ENCODE measurements at places on chromosomes 12 and 14. TPM values are rescaled to one million over a fixed set of nuclear protein-coding genes. Genes with fewer than 3 reads are reported as not detected.

GLI1 gene
- total RNA-seq: 0.52 TPM

LIN7A gene
- total RNA-seq: not detected

DNA sequence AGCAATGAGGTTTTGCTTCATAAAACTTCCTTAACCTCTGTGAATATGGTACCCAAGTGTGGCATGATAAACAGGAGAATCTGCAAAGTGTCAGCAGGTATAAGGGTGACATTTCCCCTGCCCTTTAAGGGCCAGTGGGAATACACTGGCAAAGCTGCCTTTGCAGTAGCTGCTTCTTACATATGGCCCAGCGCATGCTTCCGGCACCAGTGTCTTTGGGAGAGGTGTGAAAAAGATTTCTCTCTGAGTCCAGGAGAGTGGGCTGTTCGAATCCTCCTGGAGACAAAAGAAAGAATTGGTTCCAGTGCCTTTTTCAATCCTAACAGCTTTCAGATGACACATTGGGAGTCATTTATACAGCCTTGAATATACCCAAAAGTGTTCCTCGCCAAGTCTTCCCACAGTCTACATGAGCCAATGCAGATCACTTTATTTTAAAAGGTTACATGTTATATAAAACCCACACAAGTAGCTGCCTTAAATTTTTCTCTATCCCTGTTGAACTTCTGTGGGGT lies 437.7 kb downstream of the PRKD1 start:
- H3K27ac ChIP-seq: no peak overlapping the region
- H3K36me3 ChIP-seq: no peaks in the 10 kb centered on the region
- DNase-seq: no peak

GRCh38 chr14:93912782-93913181 lies 14.4 kb upstream of the FAM181A start:
- peaks cover 13% of the 10 kb centered on the region for H3K4me1 ChIP-seq
- H3K36me3 ChIP-seq: peaks cover 2% of the 10 kb centered on the region
- H3K4me3 ChIP-seq: no peak overlapping the region
- DNase-seq: no peak
- H3K27me3 ChIP-seq: peaks cover 1% of the 10 kb centered on the region
- H3K27ac ChIP-seq: no peak overlapping the region

PPP2R3C gene
- total RNA-seq: 37.4 TPM

GRCh38 chr12:126545411-126545810 lies 1480.2 kb downstream of the AACS start:
- DNase-seq: no peak
- no peak overlapping the region for H3K4me3 ChIP-seq

GRCh38 chr14:100083706-100084105 lies 18.5 kb downstream of the EVL start:
- peaks cover 95% of the 10 kb centered on the region for H3K4me1 ChIP-seq
- H3K36me3 ChIP-seq: peaks cover 87% of the 10 kb centered on the region
- no peak for DNase-seq
- no peaks in the 10 kb centered on the region for H3K27me3 ChIP-seq
- H3K4me3 ChIP-seq: peak overlapping the region; percentile 73

DNA sequence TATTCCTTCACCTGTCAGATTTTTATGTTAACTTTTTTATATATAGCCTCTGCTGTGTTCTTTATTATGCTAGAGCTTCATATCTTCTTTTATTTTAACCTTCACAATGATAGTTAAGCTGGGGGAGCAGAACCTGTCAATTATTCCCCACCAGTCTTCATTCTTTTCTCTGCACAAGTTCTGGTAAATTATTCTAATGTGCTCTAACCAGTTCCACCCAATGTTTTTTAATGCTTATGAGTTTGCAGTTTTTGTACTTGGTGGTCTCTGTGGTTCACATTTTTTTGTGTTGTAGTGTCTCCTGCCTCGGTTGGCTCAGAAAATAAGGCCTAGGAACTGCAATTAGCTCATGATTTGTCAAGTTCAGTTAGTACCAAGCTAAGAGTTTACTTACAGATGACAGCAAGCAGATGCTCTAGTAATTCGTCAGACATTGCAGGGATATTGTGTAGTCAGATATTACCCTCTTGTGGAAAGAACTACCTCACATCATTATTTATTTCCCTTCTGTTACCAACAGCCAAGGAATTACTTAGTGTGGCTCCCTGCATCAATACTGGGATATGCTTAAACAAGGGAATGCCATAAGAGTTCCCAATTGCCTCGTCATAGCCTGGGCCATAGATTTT lies 14.5 kb downstream of the DYRK2 start:
- no peak for DNase-seq
- peaks cover 74% of the 10 kb centered on the region for H3K36me3 ChIP-seq
- no peak overlapping the region for H3K27ac ChIP-seq
- peaks cover 39% of the 10 kb centered on the region for H3K4me1 ChIP-seq
- no peaks in the 10 kb centered on the region for H3K27me3 ChIP-seq

DNA sequence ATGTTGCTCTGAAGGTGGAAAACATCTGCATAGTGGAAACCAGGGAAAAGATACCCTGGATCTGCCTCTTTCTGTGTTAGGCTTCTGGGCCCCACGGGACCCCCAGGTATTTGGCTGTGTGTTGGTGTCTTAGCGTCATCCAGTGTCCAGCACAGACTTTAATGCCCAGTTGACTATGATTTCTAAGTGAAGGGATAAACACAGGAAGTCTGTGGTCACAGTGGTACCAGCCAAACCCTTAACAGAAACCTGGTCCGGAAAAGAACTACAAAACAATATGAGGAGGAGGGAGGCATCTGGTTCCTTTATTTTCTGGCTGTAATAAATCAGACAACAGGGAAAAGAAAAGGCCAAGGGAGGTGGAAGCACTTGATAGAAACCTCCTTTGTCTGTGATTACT lies 56.4 kb downstream of the CMKLR1 start:
- H3K27me3 ChIP-seq: peaks cover 11% of the 10 kb centered on the region
- no peaks in the 10 kb centered on the region for H3K36me3 ChIP-seq
- no peak overlapping the region for H3K4me3 ChIP-seq
- peaks cover 15% of the 10 kb centered on the region for H3K4me1 ChIP-seq

PRH1 gene
- total RNA-seq: 24.5 TPM

DNA sequence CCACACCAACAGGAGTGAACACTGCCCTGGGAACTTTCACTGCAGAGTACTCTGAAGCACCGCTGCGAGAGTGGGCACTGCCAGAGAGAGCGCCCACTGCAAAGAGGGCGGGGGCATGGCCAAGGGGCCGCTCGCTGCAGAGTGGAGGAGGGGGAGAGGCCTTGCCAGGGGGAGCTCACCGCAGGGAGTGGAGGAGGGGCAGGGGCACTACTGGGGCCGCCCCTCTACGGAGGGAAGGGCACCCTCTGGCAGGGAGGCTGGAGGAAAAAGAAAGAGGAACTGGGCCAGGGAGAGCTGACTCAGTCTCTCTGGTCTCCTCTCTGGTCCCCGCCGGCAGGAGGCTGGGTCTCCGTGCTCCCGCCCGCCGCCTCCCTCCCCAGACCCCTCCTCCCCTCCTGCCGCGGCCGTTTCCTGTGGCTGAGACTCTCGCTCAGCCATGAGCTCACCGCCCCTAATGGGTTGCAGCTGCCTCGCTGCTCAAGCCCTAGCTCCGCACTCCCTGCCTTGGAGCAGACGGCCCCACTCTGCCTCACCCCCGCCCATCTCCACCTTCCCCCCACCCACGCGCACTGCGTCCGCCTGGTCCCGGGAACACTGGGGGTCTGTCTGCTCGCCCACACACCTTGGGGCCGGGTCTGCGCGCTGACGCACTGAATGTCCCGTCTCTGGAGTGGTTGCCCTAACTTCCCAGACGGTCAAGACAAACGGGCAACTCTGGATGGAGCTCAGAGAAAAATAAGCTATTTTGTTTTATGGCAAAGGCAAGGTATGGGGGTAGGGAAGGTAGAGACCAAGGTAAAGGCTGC lies 1.3 kb downstream of the ARHGEF40 start:
- H3K27me3 ChIP-seq: peaks cover 63% of the 10 kb centered on the region
- no peaks in the 10 kb centered on the region for H3K36me3 ChIP-seq
- peak; percentile 50 for DNase-seq
- peaks cover 34% of the 10 kb centered on the region for H3K4me1 ChIP-seq
- H3K27ac ChIP-seq: no peak overlapping the region
- H3K4me3 ChIP-seq: peak overlapping the region; percentile 61

- H3K36me3 ChIP-seq: peaks cover 4% of the 10 kb centered on the region
- peak; percentile 30 for DNase-seq
- peak overlapping the region; percentile 83 for H3K4me3 ChIP-seq
- H3K27ac ChIP-seq: peak overlapping the region; percentile 87
- H3K4me1 ChIP-seq: peaks cover 29% of the 10 kb centered on the region
Observed at GRCh38 chr14:61280092-61280525, 1.0 kb downstream of the TMEM30B start.

AMDHD1 gene
- total RNA-seq: 0.89 TPM

UNC79 gene
- not detected for total RNA-seq

- no peaks in the 10 kb centered on the region for H3K36me3 ChIP-seq
- H3K4me3 ChIP-seq: no peak overlapping the region
- no peaks in the 10 kb centered on the region for H3K4me1 ChIP-seq
- DNase-seq: no peak
Observed at GRCh38 chr12:125157177-125157576, 91.9 kb downstream of the AACS start.

KLHDC1 gene
- total RNA-seq: 2.5 TPM

- H3K4me1 ChIP-seq: no peaks in the 10 kb centered on the region
- no peak overlapping the region for H3K4me3 ChIP-seq
- DNase-seq: no peak
- H3K27ac ChIP-seq: no peak overlapping the region
- H3K27me3 ChIP-seq: peaks cover 15% of the 10 kb centered on the region
Observed at GRCh38 chr12:55116152-55116551, 10.1 kb upstream of the OR9K2 start.

DNA sequence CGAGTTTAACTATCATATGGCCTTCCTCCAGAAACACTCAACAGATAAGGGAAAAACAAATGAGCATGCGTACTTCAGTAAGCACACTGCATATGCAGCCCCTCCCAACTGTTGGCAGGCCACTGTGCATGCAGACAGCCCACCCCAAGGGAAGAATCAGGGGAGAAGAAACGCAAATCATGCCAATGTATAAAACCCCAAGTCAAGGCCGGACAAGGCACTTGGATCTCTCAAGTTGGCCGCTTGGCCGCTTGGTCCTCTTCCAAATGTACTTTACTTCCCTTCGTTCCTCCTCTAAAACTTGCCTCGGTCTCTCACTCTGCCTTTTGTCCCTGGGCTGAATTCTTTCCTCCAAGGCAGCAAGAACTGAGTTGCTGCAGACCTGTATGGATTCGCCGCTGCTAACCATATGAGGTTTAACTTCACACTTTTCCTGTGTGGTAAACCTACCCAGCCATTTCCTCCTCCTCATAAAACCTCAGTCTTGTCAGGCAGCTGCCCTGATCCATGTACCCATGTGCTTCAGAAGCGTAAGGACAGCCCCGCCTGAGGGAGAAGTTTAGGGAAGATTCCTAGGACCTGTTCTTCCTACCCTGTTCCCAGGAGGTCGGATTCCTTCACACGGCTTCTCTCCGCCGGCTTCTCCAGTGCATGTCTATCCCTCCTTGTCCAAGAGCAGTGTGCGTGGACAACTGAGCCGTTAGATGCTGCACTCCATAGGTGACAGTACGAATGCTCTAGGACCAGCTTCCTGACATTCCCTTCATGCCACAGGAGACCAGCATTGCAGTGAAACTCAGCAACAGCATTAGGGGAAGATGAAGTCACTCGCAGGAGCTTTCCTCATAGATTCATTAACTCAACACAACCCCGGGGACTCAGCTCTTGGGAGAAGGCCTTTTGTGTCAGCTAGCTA lies 188.0 kb downstream of the MON2 start:
- H3K36me3 ChIP-seq: no peaks in the 10 kb centered on the region
- H3K4me3 ChIP-seq: no peak overlapping the region
- no peak overlapping the region for H3K27ac ChIP-seq
- peaks cover 44% of the 10 kb centered on the region for H3K27me3 ChIP-seq

DNA sequence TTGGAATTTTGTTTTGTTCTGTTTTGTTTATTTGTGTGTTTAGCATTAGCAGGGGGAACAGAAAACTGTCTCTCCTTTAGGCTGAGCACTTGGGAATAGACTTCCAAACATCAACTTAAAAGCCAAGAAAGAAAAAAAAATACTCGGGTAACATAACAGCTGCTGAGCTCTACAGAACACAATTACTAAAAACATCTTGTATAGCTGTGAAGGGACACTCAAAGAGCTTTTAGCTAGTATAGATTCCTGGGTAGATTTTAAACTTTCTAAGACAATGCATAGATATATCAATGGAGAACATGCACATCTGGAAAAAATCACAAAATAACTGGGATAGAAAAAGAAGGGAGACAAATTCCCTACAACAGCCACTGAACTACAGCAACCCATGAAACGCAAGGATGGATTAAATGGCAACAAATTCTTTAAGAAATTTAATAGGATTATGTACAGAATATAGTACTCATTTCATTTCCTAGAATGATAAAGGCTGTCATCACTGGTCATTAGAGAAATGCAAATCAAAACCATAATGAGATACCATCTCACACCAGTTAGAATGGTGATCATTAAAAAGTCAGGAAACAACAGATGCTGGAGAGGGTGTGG lies 174.3 kb upstream of the KRR1 start:
- H3K27ac ChIP-seq: no peak overlapping the region
- no peak overlapping the region for H3K4me3 ChIP-seq
- H3K27me3 ChIP-seq: no peaks in the 10 kb centered on the region
- H3K36me3 ChIP-seq: no peaks in the 10 kb centered on the region
- no peak for DNase-seq

MED13L gene
- total RNA-seq: 97.1 TPM

GRCh38 chr14:72608391-72609204 lies 285.3 kb downstream of the DPF3 start:
- peaks cover 3% of the 10 kb centered on the region for H3K4me1 ChIP-seq
- DNase-seq: no peak
- H3K27ac ChIP-seq: no peak overlapping the region
- H3K36me3 ChIP-seq: no peaks in the 10 kb centered on the region
- no peak overlapping the region for H3K4me3 ChIP-seq
- H3K27me3 ChIP-seq: peaks cover 30% of the 10 kb centered on the region

- H3K4me3 ChIP-seq: no peak overlapping the region
- H3K4me1 ChIP-seq: peaks cover 42% of the 10 kb centered on the region
- no peak overlapping the region for H3K27ac ChIP-seq
- no peaks in the 10 kb centered on the region for H3K27me3 ChIP-seq
- H3K36me3 ChIP-seq: peaks cover 5% of the 10 kb centered on the region
- DNase-seq: no peak
Observed at GRCh38 chr12:122111089-122111641, 32.6 kb downstream of the MLXIP start.

DNA sequence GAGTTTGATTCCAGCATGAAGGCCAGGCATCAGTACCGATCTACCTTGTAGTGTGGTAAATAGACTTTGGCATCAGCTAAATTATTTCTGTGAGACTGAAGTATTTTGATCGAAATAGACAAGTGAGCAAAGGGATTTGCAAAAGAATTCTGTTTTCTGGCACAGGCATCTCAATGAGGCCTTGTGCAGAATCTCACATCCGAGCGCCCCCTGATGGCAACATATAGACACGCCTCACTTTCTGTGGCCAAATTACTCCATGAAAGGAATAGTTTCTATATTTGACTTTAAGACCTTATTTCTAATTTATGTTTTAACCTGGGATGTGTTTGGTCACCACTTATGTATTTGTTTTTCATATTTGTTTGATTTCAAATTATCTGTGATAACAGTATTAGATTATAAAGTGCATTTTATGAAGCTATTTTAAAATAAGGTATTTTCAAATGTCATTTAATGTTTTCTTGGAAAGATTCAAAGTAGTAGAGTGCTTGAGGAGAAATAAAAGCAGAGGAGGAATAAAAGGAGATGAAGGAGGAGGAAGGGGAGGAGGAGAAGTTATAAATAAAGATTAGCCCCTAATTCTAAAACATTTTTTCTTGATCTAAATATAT lies 731.9 kb downstream of the NRXN3 start:
- DNase-seq: peak; percentile 10
- no peaks in the 10 kb centered on the region for H3K4me1 ChIP-seq
- H3K36me3 ChIP-seq: no peaks in the 10 kb centered on the region
- no peaks in the 10 kb centered on the region for H3K27me3 ChIP-seq
- no peak overlapping the region for H3K27ac ChIP-seq

GRCh38 chr14:75334549-75335051 lies 56.0 kb downstream of the FOS start:
- H3K27ac ChIP-seq: peak overlapping the region; percentile 93
- peaks cover 2% of the 10 kb centered on the region for H3K27me3 ChIP-seq
- peaks cover 3% of the 10 kb centered on the region for H3K36me3 ChIP-seq
- H3K4me1 ChIP-seq: peaks cover 30% of the 10 kb centered on the region
- DNase-seq: peak; percentile 8

Data from activated CD4-positive, alpha-beta T cell treated with anti-CD3 and anti-CD28 coated beads, Interleukin-2, amount 10 ng/mL, durations not matched to agents 7 days and 5 days (primary cell).